ENCODE measurements at places on chromosomes 5 and 9.

GRCh38 chr9:73441223-73441622 lies 289.6 kb downstream of the ANXA1 start:
- H3K27ac ChIP-seq, result no peak overlapping the region
- no peak for DNase-seq
- no peaks in the 10 kb centered on the region for H3K27me3 ChIP-seq
- H3K4me3 ChIP-seq, result no peak overlapping the region
- no peaks in the 10 kb centered on the region for H3K36me3 ChIP-seq

DNA sequence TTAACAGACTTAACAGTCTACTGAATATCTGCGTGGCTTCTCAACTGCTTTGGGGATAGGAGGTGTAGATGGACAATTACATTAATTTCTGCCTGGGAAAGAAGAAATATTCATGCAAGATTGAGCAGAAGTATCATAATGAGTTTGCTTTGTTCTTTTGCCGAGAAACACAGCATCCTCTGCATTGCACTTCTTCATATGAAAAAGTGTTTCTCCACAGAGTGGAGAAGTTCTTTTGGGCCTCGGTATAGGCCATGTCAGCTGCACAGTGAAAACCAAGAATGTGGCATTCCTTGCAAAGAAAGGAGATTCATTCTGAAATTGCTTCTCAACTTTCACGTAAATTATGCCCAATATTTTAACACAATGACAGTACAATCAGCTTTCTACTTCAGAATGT lies 17.6 kb upstream of the SNX2 start:
- H3K4me3 ChIP-seq, result no peak overlapping the region
- DNase-seq, result no peak
- H3K27me3 ChIP-seq, result no peaks in the 10 kb centered on the region
- H3K4me1 ChIP-seq, result peaks cover 16% of the 10 kb centered on the region
- H3K27ac ChIP-seq, result no peak overlapping the region

DNA sequence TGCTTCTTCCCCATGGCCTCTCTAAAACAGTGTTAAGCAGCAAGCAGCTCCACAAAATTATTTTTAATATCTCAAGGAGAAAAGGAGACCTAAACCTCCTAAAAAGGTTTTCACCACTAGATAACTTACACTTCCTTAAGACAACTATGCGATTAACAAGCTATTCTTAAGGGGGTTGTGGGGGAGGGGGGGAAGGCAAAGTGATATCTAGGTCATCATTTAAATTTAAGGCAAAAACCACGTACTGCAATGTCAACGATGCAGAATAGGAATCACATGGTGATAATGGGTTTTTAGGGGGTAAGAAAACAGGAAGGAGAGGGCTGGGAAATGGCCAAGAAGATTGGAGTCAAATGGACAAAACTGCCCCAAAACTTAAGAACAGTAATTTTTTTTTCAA lies 32.6 kb downstream of the CSNK1A1 start:
- H3K4me1 ChIP-seq, result peaks cover 69% of the 10 kb centered on the region
- no peaks in the 10 kb centered on the region for H3K27me3 ChIP-seq
- H3K27ac ChIP-seq, result peak overlapping the region; percentile 76
- H3K36me3 ChIP-seq, result peaks cover 42% of the 10 kb centered on the region

GRCh38 chr5:110899566-110900412 lies 161.0 kb downstream of the SLC25A46 start:
- no peak overlapping the region for H3K27ac ChIP-seq
- peaks cover 28% of the 10 kb centered on the region for H3K27me3 ChIP-seq
- peaks cover 11% of the 10 kb centered on the region for H3K4me1 ChIP-seq
- DNase-seq, result peak; percentile 30

All from GM23248 (cell line).